ENCODE measurements at places on chromosomes 12 and 14.

DNA sequence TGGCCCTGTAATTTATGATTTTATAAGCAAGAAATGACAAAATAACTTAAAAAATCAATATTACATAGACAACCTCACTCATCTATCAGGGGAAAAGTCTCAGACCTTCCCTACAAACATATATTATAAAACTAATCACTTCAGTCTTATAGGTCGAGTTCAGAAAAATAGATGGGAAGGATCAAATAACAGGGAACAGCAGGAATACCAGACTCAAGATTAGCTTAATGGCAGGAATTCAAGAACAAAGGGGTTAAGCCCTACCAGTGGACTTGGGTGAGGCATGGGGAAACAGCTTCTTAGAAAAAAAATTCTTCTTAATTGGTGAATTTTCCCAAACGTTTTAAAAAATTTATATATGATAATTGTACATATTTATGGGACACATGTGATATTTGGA is 51.6 kb upstream of the CRY1 start:
- no peak for DNase-seq

DNA sequence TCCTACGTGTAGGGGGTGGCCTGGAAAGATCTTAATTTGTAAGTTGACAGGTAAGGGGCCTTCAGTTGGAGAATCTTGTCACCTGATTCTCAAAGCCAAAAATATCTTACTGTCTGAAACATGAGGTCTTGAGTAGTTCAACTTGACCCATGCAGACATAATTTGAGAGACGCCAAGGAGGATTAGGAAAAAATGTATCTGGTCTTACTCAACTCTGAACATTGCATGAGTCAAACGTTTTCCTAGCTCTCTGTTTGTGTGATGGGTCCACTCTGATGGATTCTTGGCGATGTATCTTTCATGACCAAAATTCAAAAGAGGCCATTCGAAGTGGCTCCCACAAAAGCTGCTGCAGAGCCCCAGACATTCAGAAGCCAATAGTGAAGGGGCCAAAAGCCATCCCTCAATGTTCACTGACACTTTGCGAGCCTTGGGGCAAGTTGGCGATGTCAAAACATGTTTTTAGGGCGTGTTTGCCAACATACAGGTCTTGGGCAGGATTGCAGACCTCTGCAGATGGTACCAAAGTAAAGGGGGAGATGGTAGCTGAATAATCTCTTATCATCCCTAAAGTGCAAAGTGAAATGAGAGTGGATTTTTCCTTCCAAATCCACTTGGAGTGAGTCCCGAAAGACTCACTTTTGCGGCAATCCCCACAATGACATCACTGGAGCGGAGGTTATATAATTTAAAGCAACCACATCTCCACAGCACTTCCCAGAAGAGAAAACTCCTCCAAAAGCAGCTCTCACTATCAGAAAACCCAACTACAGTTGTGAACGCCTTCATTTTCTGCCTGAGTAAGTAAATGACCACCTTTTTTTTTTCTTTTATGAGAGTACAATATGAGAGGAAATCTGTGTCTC is at the start of gene BDKRB1:
Gene BDKRB1 (plus strand): TSS at position 710 of the 866 bp plus-strand sequence. CDS start 7,473 bp downstream, outside the sequence.
- no peak for DNase-seq

GRCh38 chr12:12396694-12397093 is 39.8 kb downstream of the BORCS5 start:
- DNase-seq = no peak

GRCh38 chr12:20367583-20368113 is 689 bp upstream of the PDE3A start:
- no peak for DNase-seq

Measured in central memory CD4-positive, alpha-beta T cell (primary cell).